Cortex of kidney (tissue), 1 donor: ENCODE measurements at places on chromosomes 1 and 21.

DNA sequence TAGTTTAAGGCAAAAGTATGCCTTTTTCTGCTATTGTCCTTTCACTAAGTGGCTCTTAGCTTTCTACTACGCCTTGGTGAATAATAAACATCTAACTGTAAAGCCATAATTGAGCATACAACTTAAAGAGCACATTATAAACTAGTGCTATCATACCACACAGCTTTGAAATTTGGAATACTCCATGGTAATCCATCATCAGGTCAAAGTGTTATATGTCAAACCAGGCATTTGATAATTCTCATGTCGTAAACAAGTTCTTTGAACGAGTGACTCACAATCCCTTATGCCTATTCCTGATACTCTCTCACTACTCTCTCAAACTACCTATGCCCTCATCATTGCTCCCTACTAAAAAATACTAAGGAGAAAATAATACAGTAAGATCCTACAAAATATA, 60.3 kb upstream of the FMN2 start:
- no peak for DNase-seq

- DNase-seq, result no peak
Measured at GRCh38 chr1:213687832-213688231, 299.9 kb upstream of the PROX1 start.

- no peak for DNase-seq
Measured at GRCh38 chr1:24935615-24936484, 5.8 kb upstream of the RUNX3 start.

- no peak for DNase-seq
Measured at GRCh38 chr21:38478782-38479181, 19.5 kb downstream of the ERG start.

- no peak for DNase-seq
Measured at GRCh38 chr1:214321705-214322453, 40.9 kb downstream of the SMYD2 start.

GRCh38 chr1:66275601-66276023, 258.3 kb upstream of the SGIP1 start:
- no peak for DNase-seq

DNA sequence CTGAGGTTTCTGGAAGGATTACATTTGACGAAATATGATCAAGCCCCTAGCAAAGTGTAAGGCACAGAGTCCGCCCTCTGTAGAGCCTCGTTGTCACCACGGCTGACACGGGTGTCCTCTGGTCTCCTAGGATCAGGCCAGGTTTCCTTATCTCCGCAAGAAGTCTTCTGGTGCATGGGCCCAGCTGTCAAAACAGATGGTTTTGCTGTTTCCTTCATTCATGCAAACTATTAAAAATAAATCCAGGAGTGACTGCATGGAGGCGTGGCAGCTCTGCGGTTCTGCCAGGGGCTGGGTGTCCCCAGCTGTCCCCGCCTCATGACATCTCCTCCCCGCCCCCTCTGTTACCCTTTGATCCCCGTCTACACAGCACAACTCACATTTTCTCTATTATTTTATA, 209.0 kb downstream of the DYRK1A start:
- DNase-seq, result no peak

GRCh38 chr1:234751678-234752077, 141.7 kb upstream of the IRF2BP2 start:
- DNase-seq, result no peak

DNA sequence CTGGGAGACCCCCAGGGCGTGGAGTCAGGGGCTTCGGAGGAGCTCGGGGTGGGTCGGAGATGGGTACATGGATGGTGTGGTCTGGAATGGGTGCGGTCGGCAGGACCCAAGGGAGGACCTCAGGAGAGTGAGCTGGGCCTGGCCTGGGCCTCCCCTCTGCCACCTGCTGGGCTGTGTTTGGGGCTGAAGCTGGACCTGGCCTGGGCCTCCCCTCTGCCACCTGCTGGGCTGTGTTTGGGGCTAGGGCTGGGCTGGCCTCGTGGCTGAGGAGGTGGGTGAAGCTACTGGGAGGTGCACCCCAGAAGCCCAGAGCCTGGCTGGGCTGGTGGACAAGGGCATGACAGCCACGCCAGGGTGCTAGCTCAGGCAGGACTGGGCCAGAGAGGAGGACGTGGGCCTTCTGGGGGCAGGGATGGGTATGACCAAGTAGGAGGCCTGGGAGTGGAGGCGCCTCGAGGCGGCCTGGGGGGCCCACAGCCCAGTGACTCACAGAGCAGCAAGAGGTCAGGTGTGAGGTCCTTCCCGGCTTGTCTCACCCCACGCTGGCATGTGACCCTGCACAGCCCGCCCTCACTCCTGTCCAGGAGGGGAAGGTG, 14.5 kb downstream of the SAMD11 start:
- no peak for DNase-seq

DNA sequence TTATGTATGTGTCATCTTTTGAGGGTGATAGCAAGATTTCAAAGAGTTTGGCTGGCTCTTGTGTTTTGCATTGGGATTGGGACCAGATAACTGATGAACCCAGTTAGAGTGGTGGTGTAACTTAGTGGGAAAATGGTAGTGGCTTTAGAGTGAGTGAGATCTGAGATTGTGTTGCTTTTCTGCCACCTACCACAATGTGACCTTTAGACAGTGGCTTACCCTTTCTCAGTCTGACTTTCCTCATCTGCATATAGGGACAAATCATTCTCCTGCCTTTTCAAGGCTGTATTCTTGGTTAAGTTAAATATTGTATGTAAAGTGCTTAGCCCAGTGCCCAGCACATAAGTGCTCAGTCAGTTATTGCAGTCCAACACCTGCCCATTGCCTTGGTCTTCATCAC, 31.3 kb downstream of the CENPF start:
- DNase-seq, result no peak

GRCh38 chr1:64598100-64598571, 128.2 kb downstream of the CACHD1 start:
- DNase-seq, result no peak

DNA sequence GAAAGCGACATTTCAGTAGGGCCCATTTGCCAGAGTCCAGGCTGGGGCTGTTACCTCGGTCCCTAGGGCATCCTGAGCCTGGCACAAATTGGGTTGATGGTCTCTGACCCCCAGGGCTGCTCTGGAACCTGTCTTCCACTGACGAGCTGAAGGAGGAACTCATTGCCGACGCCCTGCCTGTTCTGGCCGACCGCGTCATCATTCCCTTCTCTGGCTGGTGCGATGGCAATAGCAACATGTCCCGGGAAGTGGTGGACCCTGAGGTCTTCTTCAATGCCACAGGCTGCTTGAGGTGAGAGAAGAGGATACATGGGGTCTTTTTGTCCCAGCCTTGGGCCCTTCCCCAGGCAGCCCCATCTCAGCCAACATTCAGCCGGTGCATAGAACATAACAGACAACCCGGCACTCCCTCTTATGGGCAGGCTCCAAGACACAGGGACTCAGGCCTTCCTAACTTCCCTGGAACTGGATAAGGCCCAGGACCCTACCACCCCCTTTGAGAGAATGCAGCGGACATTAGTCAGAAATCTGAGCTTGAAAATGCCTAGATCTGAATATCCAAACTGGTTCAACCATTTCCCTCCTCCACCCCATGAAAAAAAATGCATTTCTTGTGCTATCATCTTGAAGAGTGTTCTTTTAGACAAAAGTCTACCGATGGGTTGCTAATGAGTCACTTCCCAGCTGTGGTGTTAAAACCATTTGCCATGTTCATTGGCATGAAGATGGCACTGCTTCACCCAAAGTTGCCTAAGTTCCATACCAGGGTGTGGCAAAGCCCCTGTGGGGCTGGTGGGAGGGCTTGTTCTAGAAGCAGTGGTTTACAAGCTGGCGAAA, 35.4 kb downstream of the PKP1 start:
- no peak for DNase-seq

GRCh38 chr1:203661572-203661971, 34.9 kb downstream of the ATP2B4 start:
- DNase-seq, result no peak

- DNase-seq, result no peak
Measured at GRCh38 chr1:5223206-5223605, 568.8 kb downstream of the AJAP1 start.

GRCh38 chr1:20234788-20235535, 48.6 kb upstream of the PLA2G2C start:
- DNase-seq, result no peak

DNA sequence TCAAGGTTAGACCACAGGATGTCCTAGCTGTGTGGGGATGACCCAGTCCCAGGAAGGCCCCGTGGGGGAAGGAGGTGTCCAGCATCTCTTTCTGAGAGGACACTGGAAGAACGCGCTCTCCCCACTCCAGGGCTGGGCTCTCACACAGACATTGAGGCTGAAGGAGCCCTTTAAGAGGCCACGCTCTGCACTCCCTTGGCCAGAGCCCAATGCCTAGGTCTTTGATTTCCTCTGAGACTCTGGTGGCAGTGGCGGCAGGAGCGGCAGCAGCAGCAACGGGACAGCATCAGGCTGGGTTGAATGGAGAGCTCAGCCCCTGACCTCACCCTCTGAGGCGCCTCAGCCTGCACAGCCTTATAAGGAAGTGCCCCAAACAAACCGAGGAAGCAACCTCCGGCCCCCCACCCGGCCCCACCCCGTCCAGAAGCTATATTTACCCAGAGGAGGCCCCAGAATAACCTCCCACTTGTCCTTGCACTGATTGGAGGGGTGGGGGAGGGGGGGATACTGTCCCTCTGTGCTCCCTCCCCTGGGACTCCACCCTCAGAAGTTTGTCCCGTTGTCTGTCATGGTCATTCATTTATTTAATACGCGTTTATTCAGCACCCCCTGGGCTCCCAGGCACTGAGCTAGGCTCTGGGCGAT, 12.3 kb downstream of the NES start:
- DNase-seq, result no peak

DNA sequence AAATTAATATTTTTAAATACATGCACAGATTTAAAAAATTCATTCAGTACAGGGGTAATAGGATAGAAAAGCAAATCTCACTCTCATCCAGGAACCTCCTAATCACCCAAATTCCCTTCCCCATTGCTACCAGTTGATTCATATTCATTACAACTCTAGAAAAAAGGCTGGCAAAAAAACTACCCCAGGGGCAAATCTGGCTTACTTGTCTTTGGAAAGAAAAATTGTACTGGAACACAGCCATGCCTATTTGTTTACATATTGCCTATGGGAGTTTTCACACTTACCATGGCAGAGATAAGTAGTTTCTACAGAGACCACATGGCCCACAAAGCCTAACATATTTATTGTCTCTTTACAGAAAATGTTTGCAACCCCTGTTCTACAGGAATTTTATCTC, 8.9 kb upstream of the RBM34 start:
- no peak for DNase-seq

- DNase-seq, result no peak
Measured at GRCh38 chr1:66728021-66728420, 24.2 kb upstream of the DYNLT5 start.

DNA sequence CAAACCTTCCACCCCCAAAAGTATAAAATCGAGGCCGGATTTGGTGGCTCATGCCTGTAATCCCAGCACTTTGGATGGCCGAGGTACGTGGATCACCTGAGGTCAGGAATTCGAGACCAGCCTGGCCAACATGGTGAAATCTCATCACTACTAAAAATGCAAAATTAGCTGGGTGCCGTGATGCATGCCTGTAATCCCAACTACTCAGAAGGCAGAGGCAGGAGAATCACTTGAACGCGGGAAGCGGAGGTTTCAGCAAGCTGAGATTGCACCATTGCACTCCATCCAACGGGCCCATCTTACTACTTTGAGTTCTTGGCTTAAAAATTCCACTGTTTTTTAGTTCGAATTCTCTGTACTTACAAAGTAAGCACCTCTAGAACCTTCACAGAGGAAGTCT, 11.0 kb downstream of the KLHDC8A start:
- DNase-seq, result no peak
